MCF 10A (cell line): ENCODE measurements at places on chromosomes 11 and 22. TPM values are rescaled to one million over a fixed set of nuclear protein-coding genes. Genes with fewer than 3 reads are reported as not detected.

The NFAM1 gene
- not detected in 2 replicates for total RNA-seq

The ALG12 gene
- total RNA-seq = 16.6 and 18.2 TPM in 2 replicates

The DCUN1D5 gene
- 53.8 and 87.4 TPM in 2 replicates for total RNA-seq

The PHOX2A gene
- total RNA-seq = not detected in 2 replicates

The TNNI2 gene
- 43.3 and 77.7 TPM in 2 replicates for total RNA-seq
